ENCODE measurements at places on chromosomes 12 and 14.
A peak's percentile ranks its signal among the peaks of the same experiment; 100 is the strongest.

DNA sequence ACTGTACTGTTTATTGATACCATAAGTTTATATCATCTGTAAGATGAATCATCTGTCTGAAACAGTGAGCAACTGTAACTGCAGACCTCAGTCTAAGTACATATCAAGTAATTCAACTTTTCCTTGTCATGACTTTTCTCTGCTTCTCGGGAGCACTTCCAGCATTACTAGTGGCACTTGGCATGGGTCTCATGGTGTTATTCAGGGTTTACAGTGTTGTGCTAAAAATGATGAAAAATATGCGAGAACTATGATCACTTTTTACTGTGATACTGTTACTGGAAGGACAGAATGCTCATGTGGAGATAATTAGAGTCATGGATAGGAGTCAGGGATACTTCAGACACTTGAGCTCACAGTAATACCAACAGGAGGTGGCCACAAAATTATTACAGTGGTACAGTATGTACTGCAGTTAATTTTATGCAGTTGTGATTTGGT lies 8.3 kb downstream of the KTN1 start:
- no peak for DNase-seq

DNA sequence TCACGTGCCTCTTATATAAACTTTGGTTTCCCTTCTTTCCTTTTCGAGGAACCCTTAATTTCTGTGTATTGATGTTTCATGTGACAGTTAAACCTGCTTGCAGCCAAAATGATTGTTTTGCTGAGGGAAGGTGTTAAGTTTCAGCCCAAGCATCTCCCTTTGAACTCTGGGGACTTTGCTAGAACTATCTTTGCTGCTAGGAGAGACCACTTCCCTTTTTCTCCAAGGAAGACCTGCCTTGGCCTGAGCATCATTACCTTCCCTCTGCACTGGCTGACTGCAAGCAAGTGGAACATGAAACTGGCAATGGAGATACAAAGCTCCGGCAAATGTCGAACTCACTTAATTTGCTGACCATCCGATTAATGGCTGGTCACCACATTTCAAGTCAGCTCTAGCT lies 192.8 kb downstream of the GRIN2B start:
- no peak for DNase-seq

DNA sequence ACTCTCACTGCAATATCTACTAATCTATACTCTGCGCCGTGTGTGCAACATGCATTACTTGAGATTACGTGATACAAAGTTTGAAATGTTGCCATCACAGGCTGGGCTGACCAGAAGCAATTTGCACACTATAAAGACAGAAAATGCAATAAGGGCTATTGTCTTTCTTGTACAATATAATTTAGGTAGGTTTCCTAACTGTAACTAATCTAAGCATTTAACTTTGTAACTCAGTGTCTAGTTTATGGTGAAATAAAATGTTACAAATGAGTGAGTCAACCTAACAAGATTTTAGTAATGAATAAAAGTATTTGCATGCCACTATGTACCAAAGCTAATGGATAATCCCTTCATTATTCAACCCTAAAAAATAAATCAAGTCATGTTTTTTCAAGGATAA lies 57.8 kb downstream of the LRP6 start:
- DNase-seq: no peak

- no peak for DNase-seq
Measured at GRCh38 chr12:53234271-53234914, 2.4 kb upstream of the RARG start.

- DNase-seq: no peak
Measured at GRCh38 chr12:18468246-18469075, 207.1 kb downstream of the PIK3C2G start.

DNA sequence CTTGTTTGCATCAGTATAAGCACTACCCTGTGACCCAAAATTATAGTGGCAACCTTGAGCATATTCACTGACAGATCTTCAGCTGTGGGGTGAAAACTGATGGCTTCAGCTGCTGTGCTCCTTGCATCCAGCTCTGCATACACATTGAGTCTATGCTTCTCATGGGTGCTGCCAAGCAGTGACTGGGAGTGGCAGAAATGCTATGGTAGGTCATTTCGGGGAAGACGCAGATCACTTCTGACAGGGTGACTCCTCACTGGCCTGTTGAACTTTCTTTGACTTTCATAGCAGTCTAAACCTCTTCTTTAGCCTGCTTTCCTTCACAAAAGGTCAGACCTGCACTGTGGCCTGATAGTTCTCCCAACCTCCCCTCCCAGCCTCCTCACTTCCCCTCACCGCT lies 5.6 kb upstream of the ALDH1L2 start:
- no peak for DNase-seq

DNA sequence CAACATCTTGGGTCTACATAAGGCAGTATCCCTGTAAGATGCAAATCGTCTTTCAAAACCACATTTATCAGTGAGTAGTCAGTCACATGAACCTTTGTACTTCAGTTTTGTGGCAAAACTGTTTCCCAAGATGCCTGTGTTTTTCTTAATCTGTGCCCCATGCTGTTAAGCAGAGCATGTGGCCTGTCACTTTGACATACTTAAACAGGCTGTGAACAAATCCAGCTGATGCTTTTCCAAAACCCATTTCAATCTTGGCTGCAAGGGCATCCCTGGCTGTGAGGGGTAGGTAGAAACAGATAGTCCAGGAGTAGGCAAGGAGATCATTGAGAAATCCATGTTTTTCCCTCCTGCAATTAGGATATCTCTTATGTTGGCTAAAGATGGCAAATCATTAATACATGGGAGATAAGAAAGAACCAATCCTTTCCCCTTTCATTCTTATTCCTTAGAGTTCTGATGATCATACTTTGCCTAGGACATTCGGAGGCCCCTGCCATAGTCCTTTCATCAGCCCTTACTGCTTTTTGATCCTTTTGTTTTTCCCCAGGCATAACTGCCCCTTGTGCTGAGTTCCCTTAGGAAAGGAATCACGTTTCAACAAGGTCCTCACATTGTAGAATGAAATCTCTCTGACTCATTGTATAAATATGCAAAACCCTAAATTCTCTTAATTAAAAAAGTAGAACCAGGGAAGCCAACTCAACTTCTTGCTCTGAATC lies 121.1 kb upstream of the EEA1 start:
- no peak for DNase-seq

- no peak for DNase-seq
Measured at GRCh38 chr12:47819896-47820630, at the start of gene HDAC7. HDAC7 (minus strand) TSS chr12:47819903; CDS start chr12:47819785, 118 bp downstream.

- no peak for DNase-seq
Measured at GRCh38 chr14:24060984-24061913, 9.4 kb downstream of the CARMIL3 start.

GRCh38 chr12:113420996-113421595 lies 1.1 kb upstream of the SDSL start:
- DNase-seq: no peak

GRCh38 chr12:53972152-53972702 lies 699 bp upstream of the HOXC11 start:
- no peak for DNase-seq

- DNase-seq: no peak
Measured at GRCh38 chr12:62787023-62787422, 147.9 kb downstream of the PPM1H start.

DNA sequence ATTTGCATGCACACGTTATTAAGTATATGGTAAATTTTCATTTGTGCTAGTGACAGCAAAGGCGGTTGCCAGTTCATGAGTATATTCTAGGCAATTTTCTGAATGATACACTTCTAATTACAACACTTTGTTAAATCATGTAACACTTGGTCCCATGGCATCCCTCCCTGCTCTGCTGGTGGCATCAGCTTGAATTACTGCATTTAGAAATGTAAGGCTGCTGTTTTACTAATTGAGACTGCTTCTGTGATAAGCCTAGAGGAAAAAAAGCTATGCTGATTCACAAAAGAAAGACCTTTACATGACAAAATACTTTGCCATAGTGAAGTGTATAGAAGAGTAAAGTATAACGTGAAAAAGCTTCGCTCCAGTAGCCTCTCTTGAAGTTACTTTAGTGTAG lies 636.1 kb downstream of the KCNH5 start:
- no peak for DNase-seq

DNA sequence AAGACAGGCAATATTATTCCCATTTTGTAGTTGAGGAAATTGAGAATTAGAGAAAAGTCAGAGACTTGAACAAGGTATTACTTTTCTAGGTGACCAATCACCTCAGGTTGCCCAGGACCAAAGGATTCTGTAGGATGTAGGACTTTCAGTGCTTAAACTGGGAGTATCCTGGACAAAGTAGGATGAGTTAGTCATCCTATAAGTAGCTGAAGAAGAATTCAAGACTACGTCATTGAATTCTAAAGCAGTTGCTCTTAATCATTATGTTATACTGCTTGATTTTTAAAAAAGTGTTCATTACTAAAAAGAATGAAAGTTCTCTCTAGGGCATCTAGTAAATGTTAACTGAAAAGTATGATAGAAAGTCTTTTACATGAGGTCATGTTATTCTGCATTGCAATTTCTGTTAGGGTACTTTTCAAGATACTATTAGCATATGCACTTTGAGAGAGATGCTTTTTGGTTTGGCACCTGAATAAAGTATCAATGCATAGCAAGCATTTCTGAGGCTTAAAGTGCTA lies 101.7 kb downstream of the RTN1 start:
- DNase-seq: no peak

DNA sequence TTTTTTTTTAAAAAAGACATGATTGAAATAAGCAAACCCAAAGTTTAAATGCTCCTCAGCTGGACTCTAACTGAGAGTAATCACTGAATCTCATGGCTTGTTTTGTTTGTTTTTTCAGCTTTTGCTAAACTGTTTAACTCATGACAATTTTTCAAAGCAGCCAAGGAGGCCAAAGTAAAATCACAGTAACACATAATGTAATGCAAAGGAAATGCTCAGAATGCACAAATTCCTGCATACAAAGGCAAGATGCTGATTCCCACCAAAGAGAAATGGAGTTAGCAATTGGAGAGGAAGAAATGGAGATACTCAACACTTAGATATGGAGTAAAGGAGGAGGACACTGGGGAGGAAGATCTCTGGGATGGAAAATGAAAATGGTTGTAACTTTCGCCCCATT lies 126.2 kb upstream of the SOX5 start:
- DNase-seq: no peak

DNA sequence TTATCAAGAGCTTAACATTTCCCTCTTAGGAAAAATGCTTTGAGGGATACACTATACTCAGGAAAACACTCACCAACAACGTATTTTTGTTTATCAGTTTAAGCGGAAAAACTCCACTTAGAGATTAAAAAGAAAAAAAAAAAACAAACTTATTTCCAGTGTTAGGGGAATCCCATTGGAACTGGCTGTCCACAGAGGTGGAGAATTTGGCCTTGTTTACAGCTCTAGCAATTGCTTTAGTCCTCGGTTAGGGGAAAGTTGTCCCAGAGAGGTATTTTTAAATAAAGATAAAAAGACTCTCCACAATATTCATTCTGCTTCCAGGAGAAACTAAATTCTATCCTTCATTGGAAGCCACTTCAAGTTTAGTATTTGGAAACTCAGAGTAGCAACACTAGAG lies 21.6 kb upstream of the BMP4 start:
- no peak for DNase-seq

DNA sequence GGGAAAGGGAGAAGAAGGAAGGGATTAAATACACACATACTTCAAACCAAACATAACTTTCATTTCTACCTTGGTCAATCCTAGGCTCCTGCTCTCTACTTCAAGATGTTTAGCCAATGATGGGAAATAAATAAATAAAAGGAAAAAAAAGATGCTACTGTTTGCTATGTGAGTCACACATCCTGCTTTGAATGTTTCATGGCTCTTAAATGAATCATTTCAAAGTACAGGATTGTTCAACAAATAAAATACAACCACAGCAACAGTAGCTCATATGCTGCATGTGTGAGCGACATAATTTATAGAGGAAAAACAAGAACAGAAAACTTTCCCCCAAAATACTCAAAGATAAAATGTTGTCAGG lies 54.3 kb upstream of the NPFF start:
- DNase-seq: no peak

DNA sequence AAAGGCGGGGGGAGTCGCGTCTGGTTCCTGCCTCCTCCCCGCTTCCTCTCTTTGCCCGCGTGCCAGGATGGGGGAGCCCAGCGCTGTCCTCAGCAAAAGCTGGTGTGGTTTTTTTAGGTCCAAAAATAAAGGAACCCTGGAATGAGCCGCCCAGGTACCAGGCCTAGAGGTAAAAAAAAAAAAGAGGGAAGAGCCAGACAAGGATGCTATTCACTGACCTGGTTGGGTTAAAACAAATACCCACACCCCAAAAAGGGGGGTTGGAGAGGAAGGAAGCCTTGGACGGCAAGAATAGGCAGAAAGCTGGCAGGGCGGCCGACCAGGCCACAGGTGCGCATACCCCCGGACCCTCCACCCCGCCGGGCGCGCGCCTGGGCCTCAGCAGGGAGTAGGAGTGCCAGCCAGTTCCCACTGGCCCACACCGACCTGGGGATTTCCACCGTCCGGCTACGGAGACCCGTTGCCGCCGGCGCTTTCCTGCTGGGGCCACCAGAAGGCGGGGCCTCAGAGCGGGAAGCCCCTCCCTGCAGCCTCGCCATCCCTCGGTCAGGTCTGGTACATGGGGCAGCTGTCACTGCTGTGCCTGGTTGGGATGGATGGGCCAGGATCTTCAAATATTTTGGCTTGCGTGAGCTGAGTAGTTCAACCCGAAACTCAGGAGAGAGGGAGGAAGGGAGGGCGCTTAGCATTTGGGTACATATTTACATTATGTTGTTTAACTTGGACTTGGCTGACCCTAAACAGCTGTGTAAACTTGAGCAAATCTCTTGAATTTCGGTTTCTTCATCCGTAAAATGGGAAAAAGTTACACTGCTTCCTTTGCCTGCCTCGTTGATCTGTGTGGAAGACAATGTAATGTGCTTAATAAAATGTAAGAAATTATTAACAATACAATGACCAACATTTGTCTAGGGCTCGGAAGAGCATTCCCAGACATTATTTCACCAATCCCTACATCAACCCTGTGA lies 5.4 kb upstream of the IRF2BPL start:
- peak; percentile 62 for DNase-seq

DNA sequence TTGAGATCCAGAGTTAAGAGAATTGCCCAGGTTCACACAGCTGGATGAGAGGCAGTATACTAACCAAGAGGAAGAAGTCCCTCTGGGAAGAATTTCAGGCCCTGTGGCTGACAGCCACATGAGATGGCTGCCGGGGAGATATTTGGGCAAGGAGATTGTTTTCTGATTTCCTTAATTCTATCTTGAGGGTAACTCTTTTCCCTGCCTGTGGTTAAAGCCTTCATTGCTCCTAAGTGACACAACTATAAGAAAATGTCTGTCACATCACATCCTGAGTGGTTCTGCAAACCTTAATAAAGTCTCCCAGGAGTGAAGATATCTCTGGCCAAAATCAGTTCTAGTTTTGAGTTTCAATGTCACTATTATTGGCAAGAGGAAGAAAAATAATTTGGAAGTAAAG lies 9.6 kb downstream of the ARHGDIB start:
- no peak for DNase-seq

DNA sequence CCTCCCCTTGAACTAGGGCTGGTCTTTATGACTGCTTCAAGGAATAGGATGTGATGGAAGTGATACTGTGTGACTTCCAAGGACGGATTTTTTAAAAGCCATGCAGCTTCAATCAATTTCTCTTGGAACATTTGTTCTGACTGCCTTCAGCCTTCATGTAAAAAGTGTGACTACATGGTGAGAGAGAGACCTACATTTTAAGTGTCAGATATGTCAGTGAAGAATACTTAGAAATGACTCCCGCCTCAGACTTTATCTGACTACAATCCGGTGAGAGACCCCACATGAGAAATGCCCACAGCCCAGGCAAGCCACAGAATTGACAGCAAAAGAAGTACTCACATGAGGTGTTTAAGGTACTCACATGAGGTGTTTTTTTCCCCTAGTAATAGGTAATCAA lies 295.3 kb downstream of the KCNC2 start:
- DNase-seq: no peak

Measured in activated CD4-positive, CD25-positive, alpha-beta regulatory T cell treated with anti-CD3 and anti-CD28 coated beads, Interleukin-2, amount 50 U/mL, for 16 hours (primary cell).